NCI-H2227 treated with DMSO at 0.1 percent for 48 hours (cell line): ENCODE measurements at places on chromosomes 6 and 20.

DNA sequence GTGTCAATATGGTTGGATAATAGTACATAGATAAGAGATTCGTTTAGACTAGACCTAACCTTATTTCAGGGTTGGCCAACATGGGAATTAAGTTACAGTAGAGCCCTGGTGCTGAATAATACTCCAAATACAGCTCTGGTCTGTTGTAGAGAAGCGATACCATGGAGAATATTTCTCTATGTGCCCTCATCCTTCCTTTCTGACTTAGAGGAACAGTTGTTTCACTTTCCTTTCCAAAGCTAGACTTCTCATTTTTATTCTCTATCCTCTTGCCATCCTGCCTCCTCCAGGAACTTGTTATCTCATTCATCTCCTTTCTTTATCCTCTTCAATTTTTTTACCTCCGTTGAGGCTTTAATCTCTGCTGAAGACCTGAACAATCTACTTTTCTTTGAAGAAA lies 68.9 kb downstream of the EDN1 start:
- no peak for DNase-seq

- DNase-seq, result no peak
These were observed 117.3 kb downstream of the TMEM170B start for GRCh38 chr6:11654876-11655275.

DNA sequence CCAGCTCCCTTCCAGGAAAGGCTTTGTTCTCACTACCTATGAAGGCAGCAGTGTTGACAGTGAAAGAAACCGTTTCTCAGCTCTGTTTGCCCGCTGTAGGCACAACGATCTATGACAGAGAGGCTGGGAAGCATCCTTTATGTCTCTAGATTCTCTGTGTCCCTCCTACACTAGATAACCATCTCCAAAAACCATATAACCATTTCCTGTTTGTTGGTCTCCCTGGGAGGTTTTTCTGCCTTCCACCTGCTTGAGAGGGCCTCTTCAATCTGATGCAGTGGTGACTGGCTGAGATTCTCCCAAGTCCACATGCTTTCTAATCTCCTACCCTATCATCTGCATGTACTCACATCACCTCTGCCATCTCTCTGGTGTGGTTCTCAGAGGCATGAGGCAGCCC lies 32.0 kb upstream of the TMEM217 start:
- DNase-seq, result no peak

DNA sequence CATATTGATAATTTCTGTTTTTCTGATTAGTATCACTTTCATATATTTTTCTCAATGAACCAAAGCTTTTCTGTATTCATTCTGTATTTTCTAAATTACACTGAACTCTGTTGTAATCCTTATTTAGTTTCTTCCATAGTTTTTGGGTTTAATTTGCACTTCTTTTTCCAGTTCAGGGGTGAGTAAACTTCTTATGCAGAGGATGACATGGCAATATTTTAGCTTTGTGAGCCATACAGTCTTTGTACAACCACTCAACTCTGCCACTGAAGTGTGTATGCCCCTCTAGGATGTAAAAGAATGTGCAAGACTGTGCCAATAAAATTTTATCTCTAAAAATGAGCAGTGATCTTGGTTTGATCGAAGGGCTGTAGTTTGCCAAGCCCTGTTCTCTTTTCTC lies 239.0 kb upstream of the CITED2 start:
- no peak for DNase-seq

DNA sequence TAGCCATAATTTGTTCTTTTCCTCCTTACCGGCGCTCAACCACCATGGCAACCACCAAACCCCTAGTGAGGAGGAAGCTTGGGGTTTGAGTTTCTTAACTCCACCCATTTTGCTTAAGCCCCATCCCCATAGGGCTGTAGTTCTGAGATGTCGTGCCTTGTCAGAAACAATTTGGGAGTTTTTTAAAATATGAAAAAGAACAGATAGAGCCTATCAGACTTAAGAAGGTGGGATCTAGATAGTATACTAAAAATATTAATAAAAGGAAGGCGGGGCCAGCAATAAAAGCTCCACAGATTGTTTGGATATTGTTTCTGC lies 5.6 kb downstream of the BRD2 start:
- peak; percentile 20 for DNase-seq

DNA sequence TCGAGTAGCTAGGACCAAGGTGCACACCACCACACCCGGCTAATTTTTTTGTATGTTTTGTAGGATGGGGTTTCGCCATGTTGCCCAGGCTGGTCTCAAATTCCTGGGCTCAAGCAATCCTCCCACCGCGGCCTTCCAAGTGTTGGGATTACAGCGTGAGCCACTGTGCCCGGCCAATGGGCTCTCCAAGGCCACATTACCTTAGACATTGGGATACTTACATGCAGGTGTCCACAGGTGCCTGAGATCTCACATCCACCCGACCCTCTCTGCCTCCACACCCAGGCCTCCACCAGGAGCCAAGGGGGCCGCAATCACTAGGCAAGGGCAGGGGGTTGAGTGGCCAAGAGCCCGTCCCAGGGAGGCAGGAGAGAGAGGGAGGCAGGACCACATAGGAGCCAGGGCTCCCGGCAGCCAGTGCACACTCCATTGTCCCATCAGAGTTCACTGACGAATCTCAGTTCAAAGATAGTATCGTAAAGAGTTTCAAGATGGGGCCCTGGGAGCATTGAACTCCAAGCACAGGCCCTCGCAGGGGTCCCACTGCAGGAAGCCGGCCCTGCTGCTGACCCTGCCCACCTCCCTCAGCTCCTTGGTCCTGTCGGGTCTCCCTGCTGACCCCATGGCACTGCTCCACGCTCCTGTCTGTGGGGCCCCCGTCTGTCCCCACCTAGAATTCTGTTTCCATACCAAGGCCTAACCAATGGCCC lies 55.3 kb downstream of the SSR1 start:
- DNase-seq, result no peak

GRCh38 chr6:121135425-121135824 lies 198.9 kb downstream of the TBC1D32 start:
- no peak for DNase-seq

- no peak for DNase-seq
These were observed 536.0 kb downstream of the BCKDHB start for GRCh38 chr6:80642452-80642851.

GRCh38 chr6:149660028-149660427 lies 11.5 kb upstream of the KATNA1 start:
- no peak for DNase-seq
